Suppressor macrophage (primary cell): ENCODE measurements at places on chromosomes 12 and 14.

GRCh38 chr12:6199531-6200255 is 507 bp upstream of the CD9 start:
- DNase-seq = peak; percentile 80

- DNase-seq = no peak
Measured at GRCh38 chr12:77817276-77817675, 13.4 kb upstream of the NAV3 start.

DNA sequence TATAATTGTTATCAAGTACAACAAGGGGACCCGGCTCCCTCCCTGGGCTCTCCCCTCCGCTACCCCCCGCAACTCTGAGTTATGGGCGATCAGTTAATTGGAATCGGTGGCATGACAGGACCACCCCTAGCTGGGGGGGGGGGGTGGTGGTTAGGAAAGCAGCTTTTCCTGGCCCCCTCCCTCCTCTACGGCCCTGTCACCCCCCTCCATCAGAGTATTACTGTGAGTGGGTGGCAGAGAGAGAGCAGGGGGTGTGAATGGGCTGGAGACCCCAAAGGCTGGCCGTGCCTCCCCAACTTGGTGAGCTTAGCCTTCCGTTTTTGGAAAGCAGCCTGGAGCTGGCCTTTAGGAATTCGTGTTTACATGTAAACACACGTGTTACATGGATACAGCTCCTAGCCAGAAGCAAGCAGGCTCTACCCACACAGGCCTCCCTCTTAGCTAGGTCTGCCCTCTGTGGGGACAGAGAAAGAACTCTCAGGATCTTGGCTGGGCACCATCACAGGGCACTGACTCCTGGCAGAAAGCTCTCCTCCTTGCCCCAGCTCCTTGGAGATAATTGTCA is 1.1 kb upstream of the HOXC4 start:
- DNase-seq = no peak

GRCh38 chr14:96271421-96271762 is 15.4 kb downstream of the BDKRB1 start:
- no peak for DNase-seq

DNA sequence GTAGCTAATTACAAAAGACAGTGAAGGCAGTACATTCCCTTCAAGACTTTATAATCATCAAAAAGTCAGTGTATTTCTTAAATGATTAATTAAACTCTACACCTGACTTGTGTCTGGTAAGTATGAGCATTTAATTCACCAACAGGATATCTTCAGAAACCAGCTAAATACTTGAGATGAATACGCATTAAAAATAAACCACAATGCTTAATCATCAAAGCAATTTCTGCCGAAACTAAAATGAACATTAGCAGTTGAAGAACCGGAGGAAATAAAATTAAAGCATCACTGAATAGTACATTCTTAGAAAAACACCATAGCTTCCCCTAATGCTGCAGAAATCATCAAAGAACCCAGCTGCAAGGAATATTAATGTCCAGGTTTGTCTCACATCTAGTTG is 32.7 kb downstream of the SLC25A21 start:
- no peak for DNase-seq

GRCh38 chr12:113793250-113793649 is 172.9 kb downstream of the RBM19 start:
- DNase-seq = no peak
